ENCODE measurements at places on chromosomes 12 and 14.
A peak's percentile ranks its signal among the peaks of the same experiment; 100 is the strongest.

DNA sequence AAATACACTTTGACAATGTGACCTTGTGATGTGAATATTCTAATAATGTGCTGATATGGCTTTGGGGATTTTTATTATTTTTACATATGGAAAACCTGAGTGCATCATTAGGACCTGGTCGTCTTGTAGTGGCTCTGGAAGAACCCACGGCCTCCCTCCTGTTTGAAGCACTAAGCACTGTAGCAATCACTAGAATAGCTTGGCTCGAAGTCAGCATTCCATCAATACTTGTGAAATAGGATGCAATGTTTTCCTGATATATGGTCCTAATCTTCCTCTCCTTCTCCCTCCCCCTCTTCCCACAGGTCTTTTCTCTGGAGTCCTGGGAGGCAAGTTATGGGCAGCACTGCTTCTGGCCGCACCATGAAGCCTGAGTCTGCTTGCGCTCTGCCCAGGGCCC is 71.9 kb downstream of the NRXN3 start:
- no peak for DNase-seq

DNA sequence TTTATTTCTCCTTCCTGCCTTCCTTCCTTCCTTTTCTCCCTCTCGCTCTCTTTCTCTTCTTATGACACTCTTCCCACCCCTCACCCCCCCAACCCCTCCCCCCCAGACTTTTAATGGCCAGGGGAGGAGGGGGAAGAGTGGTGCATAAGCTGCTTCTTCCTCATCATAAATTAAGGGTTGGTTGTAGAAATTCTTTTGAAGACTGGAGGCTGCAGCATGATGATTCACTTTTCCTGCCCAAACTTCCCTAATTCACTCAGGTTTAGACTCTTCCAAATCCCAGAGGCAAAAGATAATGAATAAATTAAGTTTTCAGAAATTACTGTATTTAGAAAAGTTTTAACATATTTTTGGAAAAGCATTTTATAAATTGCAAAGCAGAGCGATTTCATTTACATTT is 58.2 kb downstream of the GRIP1 start:
- DNase-seq = no peak

DNA sequence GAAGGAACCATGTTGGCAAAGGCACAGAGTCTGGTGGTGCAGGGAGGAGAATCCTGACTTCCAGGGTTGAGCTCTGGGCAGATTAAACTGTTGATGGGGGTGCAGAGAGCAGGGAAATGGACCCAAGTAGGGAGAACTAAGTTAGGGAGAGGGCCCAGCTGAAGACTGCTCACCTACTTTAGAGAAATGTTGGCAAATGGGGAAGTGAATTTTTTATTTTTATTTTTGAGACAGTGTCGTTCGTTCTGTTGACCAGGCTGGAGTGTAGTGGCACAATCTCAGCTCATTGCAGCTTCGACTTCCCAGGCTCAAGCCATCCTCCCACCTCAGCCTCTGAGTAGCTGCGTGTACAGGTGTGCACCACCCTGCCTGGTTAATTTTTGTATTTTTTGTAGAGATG is 32.1 kb upstream of the TUBA1A start:
- no peak for DNase-seq

DNA sequence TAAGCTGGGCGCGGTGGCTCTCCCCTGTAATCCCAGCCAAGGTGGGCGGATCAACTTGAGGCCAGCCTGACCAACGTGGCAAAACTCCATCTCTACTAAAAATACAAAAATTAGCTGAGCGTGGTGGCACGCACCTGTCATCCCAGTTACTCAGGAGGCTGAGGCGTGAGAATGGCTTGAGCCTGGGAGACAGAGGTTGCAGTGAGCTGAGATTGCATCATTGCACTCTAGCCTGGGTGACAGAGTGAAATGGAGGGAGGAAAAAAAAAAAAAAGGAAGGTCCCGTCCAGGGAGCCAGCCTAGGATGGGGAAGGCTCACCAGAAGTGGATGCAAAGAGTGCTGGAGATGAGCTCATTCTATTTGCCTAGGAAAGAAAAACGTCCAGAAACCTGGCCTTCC is 1.9 kb upstream of the CD27 start:
- no peak for DNase-seq

GRCh38 chr12:50739611-50740010 is 24.3 kb upstream of the ATF1 start:
- DNase-seq = no peak

DNA sequence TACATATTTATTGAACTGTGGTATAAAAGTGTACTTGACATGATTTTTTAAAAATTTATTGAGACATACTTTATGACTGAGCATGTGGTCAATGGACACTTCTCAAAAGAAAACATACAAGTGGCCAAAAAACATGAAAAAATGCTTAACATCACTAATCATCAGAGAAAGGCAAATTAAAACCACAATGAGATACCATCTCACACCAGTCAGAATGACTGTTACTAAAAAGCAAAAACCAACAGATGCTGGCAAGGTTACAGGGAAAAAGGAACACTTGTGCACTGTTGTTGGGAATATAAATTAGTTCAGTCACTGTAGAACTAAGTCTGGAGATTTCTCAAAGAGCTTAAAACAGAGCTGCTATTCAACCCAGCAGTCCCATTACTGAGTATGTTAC is 1177.6 kb downstream of the GALC start:
- no peak for DNase-seq

GRCh38 chr12:42696406-42697149 is 107.0 kb upstream of the PRICKLE1 start:
- DNase-seq = no peak

DNA sequence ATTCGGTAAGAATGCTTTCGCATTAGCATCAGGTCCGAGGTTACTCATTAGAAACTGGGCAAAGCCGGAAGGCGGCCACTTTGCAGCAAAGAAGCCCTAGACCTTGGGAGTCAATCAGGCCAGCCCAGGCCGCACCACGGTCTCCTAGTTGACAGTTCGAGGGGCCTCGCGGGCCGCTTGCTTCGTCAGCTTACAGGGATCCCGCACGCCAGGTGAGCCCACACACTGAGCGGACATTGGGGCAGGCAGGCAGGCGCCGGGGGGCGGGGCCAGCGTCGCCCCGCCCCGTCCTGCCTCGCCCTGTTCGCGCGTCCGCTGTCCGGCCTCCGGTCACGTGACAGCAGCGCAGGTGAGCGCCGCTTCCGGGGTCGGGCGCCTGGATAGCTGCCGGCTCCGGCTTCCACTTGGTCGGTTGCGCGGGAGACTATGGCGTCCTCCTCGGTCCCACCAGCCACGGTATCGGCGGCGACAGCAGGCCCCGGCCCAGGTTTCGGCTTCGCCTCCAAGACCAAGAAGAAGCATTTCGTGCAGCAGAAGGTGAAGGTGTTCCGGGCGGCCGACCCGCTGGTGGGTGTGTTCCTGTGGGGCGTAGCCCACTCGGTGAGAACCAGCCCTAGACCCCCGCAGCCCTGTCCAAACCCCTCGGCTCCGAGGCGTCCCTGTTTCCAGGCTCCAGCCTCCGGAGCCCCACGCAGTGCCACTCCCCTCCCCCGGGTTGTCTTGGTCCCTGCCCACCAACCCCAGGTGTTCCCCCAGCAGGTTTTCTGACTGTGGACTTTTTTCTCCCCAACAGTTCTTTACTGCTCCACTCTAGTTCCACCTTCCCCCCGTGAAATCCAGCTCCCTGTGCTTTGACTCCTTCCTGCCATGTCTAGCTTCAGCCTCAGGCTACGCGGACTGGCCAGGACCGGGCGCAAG is at the start of gene PIP4K2C:
Gene PIP4K2C (plus strand): TSS at position 329 of the 918 bp plus-strand sequence. CDS start 98 bp downstream, at position 427.
- DNase-seq = no peak

DNA sequence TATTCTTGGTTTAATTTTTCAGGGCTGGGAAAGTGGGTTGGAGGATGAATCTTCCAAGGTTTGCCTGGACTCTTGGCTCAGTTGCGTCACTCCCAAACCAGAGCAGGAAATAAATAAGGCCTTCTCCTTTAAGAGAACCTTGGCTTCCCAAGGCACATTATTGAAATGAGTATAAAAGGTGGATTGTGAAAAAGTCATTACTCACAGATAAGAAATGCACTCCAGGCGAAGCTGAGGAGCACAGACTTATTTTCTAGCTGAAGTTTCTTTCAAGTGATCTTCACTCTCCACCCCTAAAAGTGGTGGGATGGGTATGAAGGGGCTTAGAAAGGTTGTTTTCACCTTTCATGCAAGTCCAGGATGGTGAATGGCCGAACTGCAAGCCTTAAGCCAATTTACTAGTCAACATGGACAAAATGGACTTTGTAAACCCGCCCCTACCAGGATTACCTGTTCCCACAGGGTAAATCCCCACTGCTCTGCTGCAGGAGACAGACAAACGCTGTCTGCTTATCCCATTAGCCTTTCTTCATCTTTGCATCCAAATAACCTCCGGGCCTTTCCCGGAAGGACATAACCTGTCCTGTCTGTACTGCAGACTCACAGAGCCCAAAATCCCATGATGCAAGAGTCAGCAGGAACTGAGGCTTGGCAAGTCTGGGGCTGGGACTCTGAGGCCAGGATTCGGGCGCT is 207.6 kb downstream of the BCL11B start:
- no peak for DNase-seq

DNA sequence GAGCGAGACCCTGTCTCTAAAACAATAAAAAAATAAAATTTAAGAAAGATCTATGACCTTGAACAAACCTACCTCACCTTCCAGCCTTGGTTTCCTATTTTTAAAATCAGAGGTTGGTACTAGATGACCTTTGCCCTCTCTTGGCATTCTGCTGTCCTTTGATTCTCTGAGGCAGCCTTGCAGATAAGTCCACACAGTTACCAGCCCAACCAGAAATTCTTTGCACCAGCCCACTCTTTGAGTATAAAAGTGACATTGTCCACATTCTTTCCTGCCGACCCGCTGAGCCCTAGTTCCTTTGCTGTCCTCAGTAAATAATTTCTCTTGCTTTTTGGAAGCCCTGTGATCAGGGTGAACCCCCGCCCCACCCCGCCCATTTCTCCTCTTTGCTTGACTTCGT is 150.4 kb downstream of the PHETA1 start:
- no peak for DNase-seq

DNA sequence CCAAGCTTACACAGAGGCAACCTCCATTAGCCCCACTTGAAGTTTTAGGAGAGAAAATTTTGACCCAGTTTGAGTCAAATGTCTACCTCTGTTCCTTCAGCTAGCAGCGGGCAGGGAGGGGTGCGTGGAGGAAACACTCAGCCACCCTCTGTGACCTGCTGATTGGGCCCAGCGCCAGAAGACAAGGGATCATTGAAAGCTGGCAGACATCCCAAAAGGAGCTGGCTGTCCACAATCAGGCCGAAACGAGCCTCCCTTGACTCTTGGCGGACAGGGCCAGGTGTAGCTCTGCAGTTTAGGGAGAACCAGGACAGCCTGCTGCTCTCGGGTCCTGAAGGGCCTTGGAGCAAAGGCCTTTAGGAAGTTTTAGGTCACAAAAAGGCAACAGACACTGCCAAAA is 41.3 kb downstream of the CD9 start:
- DNase-seq = no peak

DNA sequence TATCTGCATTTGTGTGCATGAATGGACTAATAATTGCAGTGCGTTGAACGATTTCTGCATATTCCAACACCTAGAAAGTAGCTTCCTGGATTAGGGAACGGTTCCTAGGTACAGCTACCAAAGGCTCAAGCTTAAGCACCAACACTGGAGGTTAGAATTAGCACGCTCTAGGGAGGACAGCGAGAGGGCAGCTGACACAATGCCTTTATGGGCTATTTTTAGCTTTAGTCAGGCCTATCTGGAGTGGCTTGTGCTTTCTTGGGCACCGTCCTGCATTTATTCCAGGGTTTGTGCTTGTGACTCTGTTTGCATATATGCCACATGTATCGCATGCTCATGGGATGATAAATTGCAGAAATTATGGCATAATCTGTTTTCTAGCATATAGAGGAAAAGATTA is 13.7 kb downstream of the ETV6 start:
- no peak for DNase-seq

DNA sequence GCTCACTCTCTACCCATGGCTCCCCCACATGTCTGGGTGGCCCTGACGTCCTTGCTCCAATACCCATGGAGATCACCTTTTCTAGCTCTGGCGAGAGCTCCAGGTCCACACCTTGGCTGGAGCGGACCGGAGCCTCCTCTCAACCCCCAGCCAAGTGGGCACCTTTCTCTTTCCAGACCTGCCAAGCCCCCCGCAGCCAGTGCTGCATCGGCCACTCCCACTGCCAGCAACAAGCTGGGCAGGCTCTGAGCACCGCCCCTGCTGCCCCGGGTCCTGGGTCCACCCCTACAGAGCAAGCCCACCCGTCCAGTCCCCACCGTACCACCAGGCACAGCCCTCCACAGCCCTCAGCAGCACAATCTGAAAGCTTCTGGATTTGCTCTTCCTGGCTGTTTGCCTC is 98.2 kb upstream of the C14orf180 start:
- DNase-seq = no peak

GRCh38 chr12:124696693-124697476 is 129.5 kb upstream of the NCOR2 start:
- DNase-seq = no peak

DNA sequence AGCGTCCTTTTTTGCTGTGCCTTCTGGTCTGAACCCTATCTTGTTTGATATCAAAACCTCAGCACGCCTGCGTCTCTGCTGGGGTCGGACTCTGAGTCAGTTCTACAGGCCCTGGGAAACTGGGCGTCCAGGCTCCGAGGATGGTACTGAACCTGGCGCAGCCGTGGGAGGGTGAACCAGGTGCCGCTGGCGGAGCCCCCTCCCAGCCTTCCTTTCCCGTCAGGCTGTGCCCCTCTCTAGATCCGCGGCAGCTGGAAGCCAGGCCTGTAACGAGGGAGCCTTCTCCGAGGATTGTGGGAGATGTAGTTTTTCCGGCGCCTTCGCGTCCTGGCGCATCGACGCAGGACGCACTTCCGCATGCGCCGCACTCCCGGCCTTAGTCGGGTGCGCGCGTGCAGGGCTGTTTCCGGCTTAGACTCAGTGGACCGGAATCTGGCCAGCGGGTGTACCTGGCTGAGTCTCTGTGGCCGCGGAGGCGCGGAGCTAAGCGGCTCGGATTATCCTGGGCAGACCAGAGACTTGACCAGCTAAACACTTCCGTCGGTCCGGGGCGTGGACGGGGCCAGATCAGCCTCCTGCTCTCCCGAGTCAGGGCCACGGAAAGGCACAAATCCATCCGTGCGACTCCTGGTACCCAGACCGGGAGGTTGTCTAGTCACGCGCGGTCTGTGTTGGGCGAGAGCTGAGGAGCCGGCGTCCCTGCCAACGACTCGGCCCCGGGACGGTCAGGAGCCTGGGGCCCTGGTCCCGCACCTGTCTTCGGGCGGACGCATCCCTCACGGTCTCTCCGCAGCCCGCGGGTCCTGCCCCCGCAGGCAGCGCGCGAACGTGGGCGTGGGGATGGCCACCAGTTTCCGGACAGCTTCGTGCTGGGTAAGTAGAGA is at the start of gene ZNF26:
Gene ZNF26 (plus strand): TSS at position 367 of the 884 bp plus-strand sequence. CDS start 474 bp downstream, at position 841.
- peak; percentile 94 for DNase-seq

Measured in right renal pelvis (tissue), 4 donors.